ENCODE measurements at places on chromosomes 3 and 15. TPM values are rescaled to one million over a fixed set of nuclear protein-coding genes. Genes with fewer than 3 reads are reported as not detected.

Gene SAMMSON
- not detected for total RNA-seq

Gene SV2B
- under 0.01 TPM for total RNA-seq

Gene SMC4
- 29.3 TPM for total RNA-seq

Gene ONECUT1
- total RNA-seq: not detected

Gene CHST13
- total RNA-seq: not detected

Gene SLC24A5
- total RNA-seq: not detected

Gene PCOLCE2
- 192 TPM for total RNA-seq

Gene THUMPD3
- 57.5 TPM for total RNA-seq

Gene IL17RD
- 3.4 TPM for total RNA-seq

Gene LTK
- total RNA-seq: 0.07 TPM

Data from smooth muscle cell of the pulmonary artery (primary cell).